CD4-positive, alpha-beta memory T cell (primary cell): ENCODE measurements at places on chromosomes 1 and 21. TPM values are rescaled to one million over a fixed set of nuclear protein-coding genes. Genes with fewer than 3 reads are reported as not detected.

Gene ETNK2
- total RNA-seq: 3.2 TPM

DNA sequence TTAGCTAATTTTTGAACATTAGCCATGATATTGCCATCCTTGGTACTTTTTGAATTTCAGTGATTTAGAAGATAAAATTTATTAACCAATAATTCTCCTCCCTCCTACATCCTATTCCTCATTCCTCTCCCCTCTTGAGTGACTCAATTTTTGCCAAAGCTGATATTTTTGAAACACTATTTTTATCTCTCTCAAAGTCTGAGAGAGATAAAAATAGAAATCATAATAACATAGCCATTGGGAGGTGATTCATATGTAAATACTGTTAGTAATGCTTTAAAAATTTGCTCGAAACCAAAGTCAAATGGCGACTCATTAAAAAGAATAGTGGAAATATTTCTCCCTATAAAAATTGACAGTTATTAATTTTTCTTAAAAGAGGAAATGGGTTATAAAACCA, 97.4 kb downstream of the PATJ start:
- no peaks in the 10 kb centered on the region for H3K27me3 ChIP-seq
- H3K27ac ChIP-seq: no peak overlapping the region
- no peaks in the 10 kb centered on the region for H3K4me1 ChIP-seq
- DNase-seq: no peak

- H3K27ac ChIP-seq: no peak overlapping the region
- H3K4me3 ChIP-seq: no peak overlapping the region
- H3K36me3 ChIP-seq: no peaks in the 10 kb centered on the region
- H3K4me1 ChIP-seq: no peaks in the 10 kb centered on the region
- no peaks in the 10 kb centered on the region for H3K27me3 ChIP-seq
Observed at GRCh38 chr21:33149181-33149580, 79.2 kb downstream of the OLIG1 start.

Gene CD52
- total RNA-seq: 1,302 TPM

Gene TEDDM1
- total RNA-seq: not detected

Gene ICOSLG
- 4.9 TPM for total RNA-seq

GRCh38 chr1:62228136-62228882, 33.7 kb downstream of the L1TD1 start:
- no peaks in the 10 kb centered on the region for H3K27me3 ChIP-seq
- no peak for DNase-seq
- no peaks in the 10 kb centered on the region for H3K36me3 ChIP-seq

- no peaks in the 10 kb centered on the region for H3K36me3 ChIP-seq
- no peak overlapping the region for H3K4me3 ChIP-seq
- DNase-seq: no peak
- no peaks in the 10 kb centered on the region for H3K27me3 ChIP-seq
Observed at GRCh38 chr1:239225396-239225795, 161.0 kb upstream of the CHRM3 start.

Gene KCNA3
- total RNA-seq: 124 TPM

DNA sequence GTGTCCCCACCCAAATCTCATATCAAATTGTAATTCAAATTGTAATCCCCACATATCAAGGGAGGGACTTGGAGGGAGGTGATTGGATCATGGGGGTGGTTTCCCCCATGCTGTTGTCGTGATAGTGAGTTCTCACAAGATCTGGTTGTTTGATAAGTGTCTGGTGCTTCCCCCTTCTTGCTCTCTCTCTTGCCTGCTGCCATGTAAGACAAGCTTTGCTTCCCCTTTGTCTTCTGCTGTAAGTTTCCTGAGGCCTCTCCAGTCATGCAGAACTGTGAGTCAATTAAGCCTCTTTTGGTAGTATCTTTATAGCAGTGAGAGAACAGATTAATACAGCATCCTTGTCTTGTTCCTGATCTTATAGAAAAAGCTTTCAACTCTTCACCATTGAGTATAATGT, 6.5 kb upstream of the LRRC39 start:
- H3K27ac ChIP-seq: no peak overlapping the region
- H3K36me3 ChIP-seq: no peaks in the 10 kb centered on the region
- no peaks in the 10 kb centered on the region for H3K27me3 ChIP-seq
- DNase-seq: no peak

Gene RIIAD1
- not detected for total RNA-seq

- H3K4me1 ChIP-seq: peaks cover 7% of the 10 kb centered on the region
- H3K4me3 ChIP-seq: no peak overlapping the region
- no peak for DNase-seq
- H3K27ac ChIP-seq: no peak overlapping the region
- no peaks in the 10 kb centered on the region for H3K27me3 ChIP-seq
Observed at GRCh38 chr21:45283035-45283610, 4.6 kb downstream of the POFUT2 start.

DNA sequence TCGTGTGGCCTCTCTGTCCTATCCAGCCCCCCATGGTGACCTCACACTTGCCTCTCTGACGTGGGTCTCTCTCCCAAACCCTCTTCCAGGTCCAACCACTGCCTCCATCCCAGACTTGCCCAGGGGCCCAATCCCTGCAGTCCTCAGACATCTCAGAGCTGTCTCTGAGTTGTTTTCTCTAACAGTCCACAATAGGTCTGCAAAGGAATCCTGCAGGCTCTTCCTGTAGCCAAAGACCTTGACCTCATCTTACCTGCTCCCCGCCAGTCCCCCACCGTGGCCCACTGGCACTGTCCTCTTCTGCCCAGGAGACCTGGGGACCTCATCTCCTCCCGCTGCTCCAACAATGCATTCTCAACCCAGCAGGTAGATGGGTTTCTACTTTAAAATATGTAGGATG, 10.0 kb downstream of the RNF187 start:
- H3K27ac ChIP-seq: no peak overlapping the region
- no peaks in the 10 kb centered on the region for H3K27me3 ChIP-seq
- H3K4me3 ChIP-seq: no peak overlapping the region
- peaks cover 15% of the 10 kb centered on the region for H3K4me1 ChIP-seq
- H3K36me3 ChIP-seq: peaks cover 26% of the 10 kb centered on the region

Gene KCNK1
- not detected for total RNA-seq

DNA sequence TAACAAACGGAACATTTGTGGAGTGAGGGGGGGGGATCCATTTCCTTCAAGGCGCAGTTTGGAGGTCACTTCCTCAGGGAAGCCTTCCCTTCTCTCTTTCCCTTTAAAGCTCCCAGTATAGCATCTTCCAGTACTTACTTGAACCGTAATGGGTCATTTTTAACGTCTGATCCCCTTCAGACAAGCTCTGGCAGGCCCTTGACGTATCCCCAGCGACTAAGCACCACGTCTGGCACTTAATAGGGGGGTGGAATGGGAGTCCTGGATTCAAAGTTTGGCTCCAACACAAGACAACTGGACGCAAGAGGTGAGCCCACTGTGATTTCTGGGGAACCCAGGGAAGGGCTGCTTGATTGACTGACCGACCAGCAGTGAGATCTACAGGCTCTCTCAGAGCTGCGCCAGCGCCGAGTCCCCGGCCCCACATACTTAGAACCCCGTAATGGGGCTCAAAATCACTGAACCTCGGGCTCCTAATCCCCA, 441 bp downstream of the YARS1 start:
- peak overlapping the region; percentile 89 for H3K27ac ChIP-seq
- no peaks in the 10 kb centered on the region for H3K36me3 ChIP-seq
- peaks cover 66% of the 10 kb centered on the region for H3K4me1 ChIP-seq
- H3K27me3 ChIP-seq: no peaks in the 10 kb centered on the region

- no peak for DNase-seq
- H3K36me3 ChIP-seq: no peaks in the 10 kb centered on the region
- no peak overlapping the region for H3K4me3 ChIP-seq
- no peaks in the 10 kb centered on the region for H3K27me3 ChIP-seq
- H3K4me1 ChIP-seq: no peaks in the 10 kb centered on the region
- no peak overlapping the region for H3K27ac ChIP-seq
Observed at GRCh38 chr1:202572867-202573266, 137.4 kb downstream of the SYT2 start.

GRCh38 chr1:154994269-154994587, 842 bp downstream of the LENEP start:
- H3K27me3 ChIP-seq: no peaks in the 10 kb centered on the region
- no peak for DNase-seq

GRCh38 chr21:44572959-44573583, 458 bp upstream of the KRTAP10-4 start:
- H3K4me1 ChIP-seq: no peaks in the 10 kb centered on the region
- no peaks in the 10 kb centered on the region for H3K36me3 ChIP-seq
- H3K27me3 ChIP-seq: no peaks in the 10 kb centered on the region
- H3K4me3 ChIP-seq: no peak overlapping the region

Gene GUCA2A
- total RNA-seq: not detected

Gene UBASH3A
- 93.6 TPM for total RNA-seq

Gene KDF1
- 2.6 TPM for total RNA-seq

GRCh38 chr1:201779351-201779880, 49.5 kb upstream of the IPO9 start:
- no peaks in the 10 kb centered on the region for H3K36me3 ChIP-seq
- DNase-seq: no peak
- no peaks in the 10 kb centered on the region for H3K27me3 ChIP-seq

DNA sequence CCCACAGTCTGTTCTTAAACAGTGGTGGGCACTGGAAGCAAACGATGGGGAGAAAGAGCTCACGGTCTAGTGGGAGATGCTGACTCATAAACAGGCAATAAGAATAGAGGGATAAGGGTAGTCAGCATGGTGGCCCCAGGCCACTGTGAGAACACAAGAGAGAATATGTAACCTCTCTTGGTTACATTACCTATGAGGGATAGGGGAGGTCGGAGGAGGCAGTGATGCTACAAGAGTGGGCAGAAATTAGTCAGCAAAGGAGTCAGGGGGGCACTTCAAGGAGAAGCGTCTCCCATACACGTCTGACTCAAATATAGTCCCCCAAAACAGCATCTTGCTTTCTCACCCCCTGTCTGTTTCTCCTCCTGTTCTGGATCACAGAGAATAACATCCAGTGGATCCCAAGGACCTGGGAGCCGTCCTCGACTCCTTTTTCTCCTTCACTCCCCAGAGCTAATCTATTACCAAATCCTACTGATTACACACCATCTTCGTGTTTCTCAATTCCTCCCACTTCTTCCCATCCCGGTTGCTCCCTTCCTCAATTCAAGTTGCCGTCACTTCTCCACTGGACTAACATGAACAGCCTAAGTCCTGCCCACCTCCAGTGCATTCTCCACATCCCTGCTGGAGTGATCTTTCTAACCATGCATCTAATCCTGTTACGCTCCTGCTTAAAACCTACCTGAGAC, 2.1 kb downstream of the SLAMF8 start:
- no peak overlapping the region for H3K4me3 ChIP-seq
- H3K27me3 ChIP-seq: no peaks in the 10 kb centered on the region
- no peak overlapping the region for H3K27ac ChIP-seq
- H3K4me1 ChIP-seq: peaks cover 42% of the 10 kb centered on the region
- no peaks in the 10 kb centered on the region for H3K36me3 ChIP-seq

- no peaks in the 10 kb centered on the region for H3K36me3 ChIP-seq
- H3K4me3 ChIP-seq: no peak overlapping the region
- no peaks in the 10 kb centered on the region for H3K4me1 ChIP-seq
- DNase-seq: no peak
- no peaks in the 10 kb centered on the region for H3K27me3 ChIP-seq
Observed at GRCh38 chr1:118116909-118117308, 68.1 kb downstream of the SPAG17 start.

DNA sequence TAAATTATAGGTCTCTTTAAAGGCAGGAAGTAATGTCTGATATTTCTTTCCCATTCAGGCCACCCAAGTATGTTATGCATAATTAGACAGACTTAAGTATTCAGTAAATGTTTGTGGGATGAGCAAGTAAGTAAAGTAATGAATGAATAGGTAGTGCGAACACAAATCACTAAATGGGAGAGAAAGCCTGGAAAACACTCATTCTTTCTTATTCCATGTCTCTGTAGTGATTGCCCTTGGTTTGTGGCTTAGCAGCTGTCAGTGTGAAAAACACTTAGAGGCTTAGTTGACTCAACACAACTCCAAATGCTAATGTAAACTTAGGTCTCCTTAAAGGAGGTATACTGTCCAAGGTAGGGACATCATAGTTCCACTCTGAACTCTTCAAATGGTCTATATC, 182.5 kb downstream of the ZC3H11B start:
- H3K27me3 ChIP-seq: no peaks in the 10 kb centered on the region
- H3K36me3 ChIP-seq: no peaks in the 10 kb centered on the region
- DNase-seq: no peak
- no peak overlapping the region for H3K4me3 ChIP-seq
- H3K27ac ChIP-seq: no peak overlapping the region
- H3K4me1 ChIP-seq: no peaks in the 10 kb centered on the region

Gene FUCA1
- total RNA-seq: 35.0 TPM

Gene ATAD3C
- total RNA-seq: 1.5 TPM

DNA sequence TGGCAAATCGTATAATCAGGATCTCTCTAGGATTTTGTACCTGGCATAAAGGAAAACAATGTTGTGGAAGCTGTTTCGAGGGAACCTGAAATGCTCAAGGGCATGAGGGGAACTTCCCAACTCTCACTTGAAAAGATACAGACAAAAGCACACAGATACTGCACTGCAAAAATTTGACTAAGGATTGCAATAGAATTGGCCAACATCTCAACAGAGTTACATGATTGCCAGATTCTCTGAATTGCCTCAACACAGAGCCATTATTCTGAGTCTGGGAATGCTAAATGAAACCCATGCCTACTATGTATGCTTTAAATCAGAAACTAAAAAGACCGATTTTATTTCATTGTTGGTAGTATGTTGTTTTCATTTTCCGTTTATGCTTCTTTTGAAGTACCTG, 16.0 kb downstream of the KRTAP19-8 start:
- H3K4me3 ChIP-seq: no peak overlapping the region
- H3K27ac ChIP-seq: no peak overlapping the region
- no peaks in the 10 kb centered on the region for H3K36me3 ChIP-seq
- H3K27me3 ChIP-seq: no peaks in the 10 kb centered on the region
- DNase-seq: no peak

- H3K27me3 ChIP-seq: no peaks in the 10 kb centered on the region
Observed at GRCh38 chr1:26031611-26032220, 10.1 kb downstream of the EXTL1 start.

DNA sequence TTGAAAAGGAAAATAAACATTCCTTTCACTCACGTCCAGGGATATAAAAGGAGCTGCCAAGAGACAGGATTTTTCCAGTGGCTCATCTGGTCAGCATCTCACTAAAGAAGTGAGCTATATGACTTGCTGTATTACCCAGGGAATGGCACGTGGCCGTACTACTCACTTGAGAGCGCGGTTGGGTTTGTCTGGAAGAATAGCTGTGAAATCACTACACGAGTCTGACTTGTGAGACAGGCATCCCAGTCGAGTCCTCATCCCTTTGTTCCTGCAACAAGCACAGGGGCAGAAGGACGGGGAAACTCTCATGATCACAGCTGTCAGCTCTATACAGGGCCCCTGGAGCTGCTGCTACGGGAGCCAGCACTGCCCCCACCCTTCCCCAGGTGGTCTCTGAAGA, 17.7 kb downstream of the RGS8 start:
- H3K4me3 ChIP-seq: no peak overlapping the region
- DNase-seq: no peak
- H3K4me1 ChIP-seq: no peaks in the 10 kb centered on the region
- no peaks in the 10 kb centered on the region for H3K36me3 ChIP-seq
- no peaks in the 10 kb centered on the region for H3K27me3 ChIP-seq
